ENCODE measurements at places on chromosomes 6 and 20. TPM values are rescaled to one million over a fixed set of nuclear protein-coding genes. Genes with fewer than 3 reads are reported as not detected.

SLC17A3 gene
- total RNA-seq: not detected

TMEM200A gene
- 0.43 TPM for total RNA-seq

LST1 gene
- total RNA-seq: 0.26 TPM

SCUBE3 gene
- total RNA-seq: 1.0 TPM

GABRR1 gene
- not detected for total RNA-seq

EYA4 gene
- total RNA-seq: 0.09 TPM

HSF2 gene
- total RNA-seq: 19.0 TPM

FAM162B gene
- 6.5 TPM for total RNA-seq

TMEM74B gene
- total RNA-seq: 0.60 TPM

CST5 gene
- total RNA-seq: not detected

RIMS4 gene
- not detected for total RNA-seq

DYNLRB1 gene
- total RNA-seq: 71.0 TPM

TRPC4AP gene
- total RNA-seq: 80.5 TPM

HLA-DRB5 gene
- not detected for total RNA-seq

BNIP5 gene
- total RNA-seq: not detected

KIF25 gene
- total RNA-seq: not detected

TIAM2 gene
- 11.5 TPM for total RNA-seq

HNF4A gene
- total RNA-seq: not detected

SEMG1 gene
- total RNA-seq: not detected

SLC22A1 gene
- 0.09 TPM for total RNA-seq

IPCEF1 gene
- total RNA-seq: 4.4 TPM

EPB41L1 gene
- total RNA-seq: 14.4 TPM

NXT1 gene
- 24.6 TPM for total RNA-seq

CASS4 gene
- 0.22 TPM for total RNA-seq

ZC2HC1B gene
- total RNA-seq: not detected

PANK2 gene
- 36.0 TPM for total RNA-seq

DZANK1 gene
- total RNA-seq: 0.33 TPM

FRK gene
- 0.11 TPM for total RNA-seq

TREML1 gene
- not detected for total RNA-seq

CCDC170 gene
- not detected for total RNA-seq

NRSN2 gene
- total RNA-seq: 12.7 TPM

IL17A gene
- total RNA-seq: not detected

TAGAP gene
- not detected for total RNA-seq

PPP1R3D gene
- 8.4 TPM for total RNA-seq

SIGLEC1 gene
- not detected for total RNA-seq

PDE7B gene
- total RNA-seq: 4.5 TPM

PRDM13 gene
- not detected for total RNA-seq

ANKRD6 gene
- 11.9 TPM for total RNA-seq

TMEM239 gene
- total RNA-seq: not detected

HLA-E gene
- total RNA-seq: 1,489 TPM

COL12A1 gene
- total RNA-seq: 1.7 TPM

CEP57L1 gene
- total RNA-seq: 18.8 TPM

HLA-DPB1 gene
- 10.0 TPM for total RNA-seq

SIRPA gene
- 54.7 TPM for total RNA-seq

CTCFL gene
- total RNA-seq: not detected

TENT5A gene
- total RNA-seq: 2.0 TPM

CRISP2 gene
- total RNA-seq: not detected

PABPC1L gene
- total RNA-seq: 1.2 TPM

DEFB132 gene
- not detected for total RNA-seq

TINAG gene
- not detected for total RNA-seq

FAM8A1 gene
- 14.6 TPM for total RNA-seq

BPIFA3 gene
- not detected for total RNA-seq

LY86 gene
- not detected for total RNA-seq

HACE1 gene
- 17.0 TPM for total RNA-seq

GGTLC1 gene
- total RNA-seq: not detected

SUMO4 gene
- 0.76 TPM for total RNA-seq

INSM1 gene
- not detected for total RNA-seq

LGSN gene
- total RNA-seq: not detected

Data from dermis lymphatic vessel endothelial cell (primary cell).